Activated CD4-positive, CD25-positive, alpha-beta regulatory T cell (primary cell): ENCODE measurements at places on chromosomes 5 and 9.

GRCh38 chr9:34376596-34377403 lies at the start of gene MYORG:
TSS of gene MYORG (minus strand) at chr9:34376898. CDS start at chr9:34372943, 3,955 bp downstream.
- DNase-seq = peak; percentile 95

- no peak for DNase-seq
These were observed 38.4 kb downstream of the SNAPC3 start for GRCh38 chr9:15461056-15461455.

DNA sequence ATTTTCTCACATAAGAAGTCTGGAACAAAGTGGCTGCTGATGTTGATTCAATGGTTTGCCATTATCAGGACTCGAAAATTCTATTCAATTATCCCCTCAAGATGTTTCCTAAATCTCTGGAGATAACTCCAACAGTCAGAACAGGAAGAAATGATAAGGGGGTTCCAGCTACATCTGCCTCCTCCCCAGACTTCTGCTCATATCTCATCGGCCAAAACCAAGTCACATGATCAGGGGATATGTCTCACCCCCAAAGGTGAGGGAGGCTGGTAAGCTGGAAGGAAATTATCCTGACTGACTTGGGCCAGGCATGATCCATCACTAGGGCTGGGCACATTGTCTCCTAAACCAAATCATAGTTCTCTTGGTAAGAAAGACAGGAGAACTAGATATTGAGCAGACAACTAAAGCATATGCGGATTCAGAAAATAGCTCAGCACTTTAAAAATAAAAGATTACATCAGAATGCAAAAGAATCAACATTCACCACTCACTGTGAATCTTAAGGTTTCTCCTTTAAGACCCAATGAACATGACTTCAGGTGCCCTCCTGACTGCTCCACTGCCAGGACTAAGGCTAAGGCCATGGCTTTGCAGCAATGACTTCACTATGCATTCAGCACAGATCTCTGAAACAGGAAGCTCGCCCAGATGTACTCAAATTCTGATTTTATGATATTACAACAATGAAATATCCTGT lies 306.3 kb downstream of the ENC1 start:
- no peak for DNase-seq

GRCh38 chr5:61333321-61333953 lies 1.4 kb downstream of the ZSWIM6 start:
- peak; percentile 15 for DNase-seq

- no peak for DNase-seq
These were observed 47.4 kb downstream of the GALNT10 start for GRCh38 chr5:154237946-154238345.

- DNase-seq = no peak
These were observed 57.9 kb downstream of the PBX3 start for GRCh38 chr9:125805057-125805456.

DNA sequence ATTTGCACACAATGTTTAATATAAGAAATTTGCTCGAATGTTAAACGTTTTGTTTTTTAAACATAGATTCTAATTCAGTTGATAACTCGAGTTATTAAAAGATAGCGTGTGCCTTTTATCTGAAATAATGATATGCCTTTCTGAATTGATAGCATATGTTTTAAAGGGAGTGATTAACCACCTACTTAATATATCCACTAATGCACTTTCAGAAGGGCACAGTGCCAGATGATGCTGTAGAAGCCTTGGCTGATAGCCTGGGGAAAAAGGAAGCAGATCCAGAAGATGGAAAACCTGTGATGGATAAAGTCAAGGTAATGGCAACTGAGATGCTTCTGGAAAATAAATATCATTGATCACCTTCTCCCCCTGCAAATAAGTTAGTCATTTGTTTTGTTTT lies 53.9 kb downstream of the ERAP1 start:
- no peak for DNase-seq

- no peak for DNase-seq
These were observed 254.7 kb upstream of the SLC30A5 start for GRCh38 chr5:68839019-68839552.

DNA sequence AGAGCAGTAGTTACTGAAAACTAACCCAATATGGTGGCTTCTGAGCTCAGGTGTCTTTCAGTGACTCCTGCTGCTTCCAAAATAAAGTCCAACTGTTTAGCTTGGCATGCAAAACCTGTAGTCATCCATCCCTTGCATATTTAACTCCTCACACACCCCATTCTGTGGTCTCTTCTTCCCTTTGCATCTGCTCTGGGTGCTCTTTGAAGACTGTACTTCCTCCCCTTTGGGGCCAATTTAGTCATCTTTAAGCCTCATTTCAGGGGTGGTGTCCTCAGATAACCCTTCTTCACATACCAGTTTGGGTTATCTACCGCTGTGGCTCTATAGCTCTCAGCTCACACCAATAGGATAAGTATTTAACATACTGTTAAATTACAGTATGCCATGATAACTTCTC lies 209.9 kb upstream of the DMRT1 start:
- no peak for DNase-seq

GRCh38 chr5:61313960-61314681 lies 17.9 kb upstream of the ZSWIM6 start:
- no peak for DNase-seq

DNA sequence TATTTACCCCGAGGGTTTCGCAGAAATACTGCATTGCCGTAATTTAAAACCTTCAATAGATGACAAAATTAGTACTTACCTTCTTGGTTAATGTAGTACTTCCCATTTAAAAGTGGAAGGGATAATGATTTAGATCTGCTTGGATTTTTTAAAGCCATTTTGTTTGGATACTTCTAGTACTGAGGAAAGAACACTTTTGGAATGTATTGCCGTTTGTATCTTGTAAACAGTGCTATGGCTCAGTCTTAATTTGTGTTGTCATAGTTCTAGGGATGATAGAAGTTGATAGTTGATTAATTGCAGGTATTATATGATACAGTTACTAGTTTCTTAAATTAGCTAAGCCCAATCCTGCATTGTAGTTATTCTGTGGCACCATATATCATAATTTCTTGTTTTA lies 33.1 kb downstream of the TNPO1 start:
- no peak for DNase-seq

GRCh38 chr5:145247745-145248040 lies 587.4 kb downstream of the PRELID2 start:
- no peak for DNase-seq

- DNase-seq = no peak
These were observed 15.7 kb downstream of the IL4 start for GRCh38 chr5:132689513-132689912.

GRCh38 chr5:127389601-127390000 lies 99.0 kb downstream of the MEGF10 start:
- DNase-seq = no peak

GRCh38 chr5:7208938-7209337 lies 187.0 kb upstream of the ADCY2 start:
- no peak for DNase-seq

DNA sequence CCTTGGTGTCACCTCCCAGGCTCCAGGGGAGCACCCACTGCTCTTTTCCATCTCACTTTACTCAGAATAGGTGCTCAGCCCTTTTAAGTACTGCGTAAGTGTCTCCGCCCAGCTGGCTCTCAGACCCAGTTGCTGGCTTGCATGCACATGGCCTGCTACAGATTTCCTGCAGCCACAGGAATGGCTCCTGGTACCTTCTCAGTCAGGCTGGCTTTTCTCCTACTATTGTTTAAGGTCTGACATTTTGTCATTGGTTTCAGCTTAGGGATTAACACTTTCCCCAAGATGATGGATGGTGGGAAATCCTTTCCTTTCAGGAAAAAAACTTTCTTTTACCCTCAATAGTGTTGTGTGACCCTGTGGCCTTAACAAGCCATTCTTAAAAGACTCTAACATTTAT lies 1652.3 kb upstream of the WWC1 start:
- no peak for DNase-seq

- DNase-seq = no peak
These were observed 291.8 kb downstream of the AOPEP start for GRCh38 chr9:95018099-95018936.

GRCh38 chr9:64128572-64128971 lies 1156.4 kb downstream of the FOXD4L5 start:
- no peak for DNase-seq
